ENCODE measurements at places on chromosomes 1 and 21.

DNA sequence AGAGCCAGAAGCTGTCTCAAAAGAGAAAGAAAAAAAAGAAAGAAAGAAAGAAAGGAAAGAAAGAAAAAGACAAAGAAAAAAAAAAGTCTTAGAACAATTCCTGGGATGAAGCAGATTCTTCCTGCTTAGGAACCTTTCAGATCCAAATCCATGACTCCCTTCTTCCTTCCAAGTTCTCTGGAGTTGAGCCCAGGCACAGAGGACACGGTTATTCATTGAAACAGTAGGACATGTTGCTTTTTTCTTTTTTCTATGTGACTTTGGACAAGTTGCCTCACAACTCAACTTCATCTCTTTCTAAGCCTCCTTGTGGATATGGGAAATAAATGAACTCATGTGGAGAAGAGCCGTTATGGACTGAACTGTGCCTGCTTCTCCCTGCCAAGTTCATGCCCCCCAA lies 14.7 kb upstream of the TNFRSF8 start:
- DNase-seq: no peak

DNA sequence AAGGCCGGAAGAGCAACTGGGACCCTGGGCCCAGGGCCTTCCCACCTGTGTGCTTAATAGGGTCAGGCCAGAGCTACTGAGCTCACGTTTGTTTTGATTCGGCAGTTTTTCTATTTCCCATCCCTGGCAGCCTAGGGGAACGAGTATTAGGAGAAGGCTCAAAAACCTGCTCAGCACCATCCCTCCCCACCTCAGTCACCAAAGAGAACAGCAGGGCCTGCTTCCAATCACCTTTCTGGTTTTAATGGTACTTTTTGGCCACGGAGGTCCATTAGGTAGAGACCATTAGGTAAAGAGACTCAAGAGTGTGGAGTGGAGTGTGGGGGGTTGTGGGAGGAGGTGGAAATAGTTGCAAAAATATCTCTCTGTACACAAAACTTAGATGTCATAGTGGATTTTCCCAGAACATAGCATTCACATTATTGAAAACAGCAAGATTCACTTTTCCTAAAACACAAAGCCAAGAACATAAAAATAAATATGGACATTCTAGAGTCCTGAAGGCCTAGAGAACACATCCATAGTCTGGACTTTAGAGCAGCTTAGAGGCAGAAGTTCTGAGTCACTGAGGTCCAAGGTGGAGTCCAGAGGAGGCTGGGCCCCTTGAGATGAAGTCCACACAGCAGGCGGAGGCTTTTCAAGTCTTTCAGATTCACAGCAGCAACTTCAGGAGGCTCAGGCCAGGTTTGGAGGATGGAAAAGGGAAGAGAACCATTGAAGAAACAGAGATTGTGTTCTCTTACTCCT lies 19.5 kb downstream of the NUAK2 start:
- no peak for DNase-seq

DNA sequence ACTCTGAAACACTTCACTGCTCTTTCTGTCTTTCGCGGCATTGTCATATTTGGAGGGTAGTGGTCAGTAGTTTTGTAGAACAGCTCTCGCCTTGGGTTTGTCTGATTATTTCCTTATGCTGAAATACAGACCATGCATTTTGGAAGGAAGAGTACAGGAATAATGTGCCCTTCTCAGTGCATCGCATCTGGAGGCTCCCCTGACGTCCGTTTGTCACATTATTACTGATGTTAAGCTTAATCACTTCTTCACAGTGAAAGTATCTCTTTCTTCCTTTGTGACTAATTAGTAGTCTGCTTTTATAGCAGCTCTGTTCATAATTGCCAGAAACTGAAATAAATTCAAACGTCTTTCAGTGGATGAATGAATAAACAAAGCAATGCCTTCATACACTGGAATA lies 85.7 kb upstream of the CXADR start:
- no peak for DNase-seq

- DNase-seq: no peak
Measured at GRCh38 chr21:34274001-34274400, 89.8 kb upstream of the KCNE2 start.

- DNase-seq: no peak
Measured at GRCh38 chr1:150626150-150626549, 3.3 kb downstream of the ENSA start.

DNA sequence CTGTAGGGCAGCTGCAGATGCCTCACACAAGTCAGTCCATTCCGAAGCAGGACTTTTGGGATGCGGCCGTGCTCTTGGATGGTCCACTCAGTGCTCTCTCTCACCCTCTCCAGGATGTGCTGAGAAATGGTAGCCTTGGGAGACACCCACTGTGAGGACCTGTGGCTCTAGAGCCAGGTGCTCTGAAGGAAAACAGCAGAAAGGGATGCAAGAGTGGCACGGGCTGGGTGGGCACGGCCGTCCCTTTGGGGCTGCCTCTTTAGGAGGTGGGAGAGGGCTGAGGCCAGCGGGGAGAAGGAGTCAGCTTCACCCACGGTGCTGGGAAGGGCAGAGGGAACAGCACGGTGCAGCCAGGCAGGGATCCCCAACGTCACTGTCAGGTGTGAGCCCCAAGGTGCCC lies 106.1 kb downstream of the RIPK4 start:
- no peak for DNase-seq

- DNase-seq: no peak
Measured at GRCh38 chr1:17188889-17189631, 15.9 kb upstream of the PADI1 start.

DNA sequence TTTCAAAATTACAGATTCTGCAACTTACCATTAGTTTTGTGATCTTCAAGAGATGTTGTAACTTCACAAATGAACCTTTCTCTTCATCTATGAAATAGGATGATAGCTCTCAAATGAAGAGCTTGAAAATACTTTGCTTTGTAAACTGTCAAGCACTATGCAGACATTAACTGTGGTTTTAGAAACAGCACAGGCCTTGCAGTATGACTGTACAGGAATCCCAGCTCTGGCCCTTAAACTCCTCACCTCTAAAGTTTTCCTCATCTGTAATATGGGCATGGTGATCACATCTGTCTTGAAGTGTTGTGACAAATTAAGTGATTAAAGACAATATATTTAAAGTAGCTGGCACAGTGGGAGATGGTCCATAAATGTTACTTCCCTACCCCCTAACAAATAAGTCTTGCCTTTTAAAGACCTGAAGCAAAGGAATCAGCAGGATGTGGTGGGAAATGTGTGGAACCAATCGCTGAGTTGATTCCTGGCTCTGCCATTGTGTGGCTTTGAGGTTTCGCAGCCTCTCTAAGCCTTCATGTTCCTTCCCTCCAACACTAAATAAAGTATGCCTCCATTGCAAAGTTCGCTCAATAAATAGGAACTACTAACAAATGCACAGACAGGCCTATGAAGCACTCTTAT lies 5.5 kb upstream of the PTP4A2 start:
- peak; percentile 91 for DNase-seq

DNA sequence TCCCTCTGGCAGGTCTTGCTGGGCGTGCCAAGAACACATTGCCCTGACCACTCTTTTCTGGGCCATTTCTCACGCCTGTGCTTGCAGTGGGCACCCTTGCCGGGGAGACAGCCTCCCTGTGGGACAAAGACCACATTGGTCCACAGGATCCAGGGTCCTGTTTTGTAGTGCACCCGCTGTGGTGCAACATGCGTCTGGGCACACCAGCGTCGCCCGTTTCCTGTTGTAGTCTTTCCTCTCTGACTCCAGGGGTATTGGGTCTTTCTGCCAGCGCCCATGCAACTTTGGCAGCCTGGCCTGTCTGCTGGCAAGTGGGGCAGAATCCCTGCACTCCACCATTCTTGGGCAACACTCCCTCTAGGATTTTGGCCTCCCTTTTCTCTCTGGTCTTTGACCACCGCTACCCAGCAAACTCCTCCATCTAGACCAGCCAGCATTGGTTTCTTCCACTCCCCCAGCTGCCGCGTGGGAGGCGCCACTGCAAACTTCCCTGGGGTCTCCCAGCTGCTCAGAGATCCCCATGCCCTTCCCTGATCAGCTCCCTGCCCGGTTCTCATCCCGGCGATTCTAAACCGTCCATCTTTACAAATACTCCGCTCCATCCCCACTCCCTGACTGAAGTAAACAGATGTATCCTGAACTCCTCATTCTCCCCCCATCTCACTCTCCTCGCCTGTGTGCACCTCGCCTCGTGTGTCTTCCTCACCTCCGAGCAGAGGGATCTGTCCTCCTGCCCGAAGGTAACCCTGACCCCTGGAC lies 1.2 kb upstream of the TPRG1L start:
- DNase-seq: no peak

DNA sequence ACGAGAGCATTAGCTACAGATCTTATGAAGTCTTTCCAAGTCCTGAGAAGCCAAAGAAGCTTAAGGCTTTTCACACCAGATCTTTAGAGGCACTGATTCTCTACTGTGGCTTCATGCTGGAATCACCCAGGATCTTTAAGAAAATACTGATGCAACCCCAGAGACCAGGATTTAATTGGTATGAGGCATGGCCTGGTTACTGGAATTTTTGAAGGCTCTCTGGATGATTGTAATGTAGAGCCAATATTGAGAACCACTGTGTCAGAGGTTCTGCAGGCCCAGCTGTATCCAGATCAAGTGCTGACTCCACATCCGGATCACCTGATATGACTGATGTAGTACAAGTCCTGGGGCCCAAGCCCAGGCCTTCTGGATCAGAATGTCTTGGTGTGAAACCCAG lies 105.7 kb downstream of the PLPPR5 start:
- no peak for DNase-seq

- no peak for DNase-seq
Measured at GRCh38 chr1:66489972-66490601, 43.9 kb upstream of the SGIP1 start.

GRCh38 chr1:24257373-24257772 lies 61.8 kb upstream of the GRHL3 start:
- DNase-seq: no peak

- DNase-seq: no peak
Measured at GRCh38 chr1:24908591-24909259, 21.4 kb downstream of the RUNX3 start.

- DNase-seq: peak; percentile 51
Measured at GRCh38 chr21:32585970-32586369, 647 bp upstream of the TCP10L start.

DNA sequence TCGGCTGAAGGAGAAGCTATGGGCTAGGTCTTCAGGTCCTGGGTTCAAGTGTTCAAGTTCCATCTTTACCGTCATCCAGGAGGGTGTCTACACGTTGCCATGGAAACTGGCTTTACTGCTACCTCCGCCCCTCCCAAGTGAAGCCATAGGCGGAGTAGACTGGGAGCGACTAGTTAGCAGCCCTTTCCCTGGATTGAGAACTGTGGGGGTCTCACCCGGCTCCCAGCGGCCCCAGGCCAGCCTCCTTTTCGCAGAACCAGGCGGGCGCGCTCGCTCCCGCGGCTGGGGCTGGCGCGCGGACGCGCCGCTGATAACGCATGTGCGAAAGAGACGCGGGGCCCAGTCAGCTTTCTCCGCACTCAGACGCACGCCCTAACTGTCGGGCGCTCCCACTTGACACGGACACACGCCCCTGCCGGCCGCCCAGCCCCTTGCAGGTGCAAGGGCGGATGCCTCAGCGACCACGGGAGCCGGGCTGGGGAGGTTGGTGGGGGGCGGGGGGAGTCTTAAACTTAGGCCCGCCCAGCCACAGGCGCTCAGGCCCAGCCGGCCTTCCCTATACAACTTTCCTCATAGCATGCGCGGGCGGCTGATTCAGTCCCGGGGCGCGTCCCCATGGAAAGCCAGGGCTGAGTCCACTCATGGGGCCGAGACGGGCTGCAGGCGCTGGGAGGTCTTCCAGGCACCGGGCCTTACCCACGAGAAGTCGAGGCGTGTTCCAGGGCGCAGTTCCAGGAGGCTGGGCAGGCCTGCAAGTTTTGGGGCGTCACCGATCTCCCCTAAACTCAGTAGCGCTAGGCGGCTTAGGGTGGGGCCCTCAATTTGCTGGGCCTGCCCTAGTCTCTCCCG lies 7.4 kb downstream of the EFNA4 start:
- DNase-seq: peak; percentile 95

DNA sequence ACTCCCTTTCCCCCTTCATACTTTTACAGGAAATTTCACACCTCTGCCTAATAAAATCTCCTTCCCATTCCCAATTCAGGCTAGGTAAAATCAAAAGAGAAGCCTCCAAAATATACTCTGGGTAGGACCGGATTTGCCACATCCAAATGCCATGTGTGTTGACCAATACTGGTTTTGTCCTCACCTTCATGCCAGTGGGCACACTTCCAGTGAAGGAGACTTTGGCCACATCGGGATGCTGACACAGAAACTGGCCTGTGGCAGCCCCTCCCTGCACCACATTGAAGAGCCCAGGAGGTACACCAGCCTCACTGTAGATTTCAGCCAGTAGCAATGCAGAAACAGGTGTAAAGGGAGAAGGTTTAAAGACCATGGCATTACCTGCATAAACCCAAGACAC lies 18.1 kb downstream of the ALDH9A1 start:
- no peak for DNase-seq

DNA sequence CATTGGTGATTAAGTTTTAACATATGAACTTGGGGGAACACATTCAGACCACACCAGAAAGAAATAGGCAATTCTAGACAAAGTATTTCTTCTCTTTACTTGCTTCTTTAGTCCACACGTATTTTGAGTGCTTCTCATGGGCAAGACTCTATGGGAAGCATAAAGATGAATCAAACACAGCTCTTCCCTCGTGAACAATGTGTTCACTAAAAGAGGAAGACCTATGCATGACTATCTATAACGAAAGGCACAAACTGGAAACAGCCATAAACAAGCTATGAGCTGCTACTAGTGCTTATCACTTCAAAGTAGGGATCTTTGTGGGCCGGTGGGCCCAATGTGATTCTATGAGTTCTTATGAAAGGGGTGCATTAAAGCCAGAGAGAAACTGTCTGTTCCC lies 53.0 kb upstream of the PRDX6 start:
- no peak for DNase-seq

- DNase-seq: no peak
Measured at GRCh38 chr21:34715518-34715917, 46.7 kb downstream of the CLIC6 start.

GRCh38 chr1:53562291-53562980 lies 103.2 kb downstream of the DMRTB1 start:
- no peak for DNase-seq

GRCh38 chr1:84506002-84506728 lies at the start of the genes GNG5 and SPATA1:
TSS of gene GNG5 (minus strand) at chr1:84506581. CDS start at chr1:84506091, 490 bp downstream.
TSS of gene SPATA1 (plus strand) at chr1:84506386. CDS start at chr1:84516360, 9,974 bp downstream.
- peak; percentile 97 for DNase-seq

DNA sequence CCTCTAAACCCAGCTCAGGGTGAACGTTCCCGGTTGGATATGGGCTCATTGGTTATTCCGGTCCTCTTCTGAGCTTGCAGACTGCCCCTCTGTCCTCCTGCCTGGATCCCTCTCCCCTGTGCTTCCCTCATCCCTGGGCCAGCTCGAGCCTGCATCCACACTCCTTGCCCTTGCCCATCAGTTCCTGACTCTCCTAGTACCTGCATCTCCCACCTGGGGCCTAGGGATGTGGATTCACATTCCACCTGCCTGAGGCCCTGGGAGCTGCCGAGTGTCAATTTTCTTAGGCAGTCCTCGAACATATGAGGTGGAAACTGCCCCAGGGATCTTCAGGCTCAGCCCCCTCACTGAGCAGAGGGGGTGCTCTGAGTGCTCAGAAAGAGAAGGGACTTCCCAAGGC lies 252.2 kb downstream of the GRIK3 start:
- no peak for DNase-seq

DNA sequence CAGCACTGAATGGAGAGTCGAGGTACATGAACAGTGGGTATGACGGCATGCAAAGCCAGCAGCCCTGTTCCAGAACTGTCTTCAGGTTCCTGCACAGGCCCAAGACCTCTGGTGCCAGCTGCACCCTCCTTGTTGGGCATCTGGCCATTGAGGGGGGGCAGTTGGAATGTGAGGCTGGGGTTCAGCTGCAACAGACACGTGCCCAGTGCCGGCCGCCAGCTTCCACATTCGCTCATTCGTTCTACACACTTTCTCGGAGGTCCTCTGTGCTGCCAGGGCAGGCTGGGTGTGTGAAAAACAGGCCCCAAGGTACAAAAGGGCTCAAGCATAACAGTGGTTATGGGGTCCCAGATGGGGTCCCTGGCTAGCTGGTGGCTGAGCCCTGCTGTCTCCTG lies 37.9 kb upstream of the SLC19A1 start:
- DNase-seq: no peak
